Psoas muscle (tissue), 8 donors: ENCODE measurements at places on chromosomes 4 and X.

DNA sequence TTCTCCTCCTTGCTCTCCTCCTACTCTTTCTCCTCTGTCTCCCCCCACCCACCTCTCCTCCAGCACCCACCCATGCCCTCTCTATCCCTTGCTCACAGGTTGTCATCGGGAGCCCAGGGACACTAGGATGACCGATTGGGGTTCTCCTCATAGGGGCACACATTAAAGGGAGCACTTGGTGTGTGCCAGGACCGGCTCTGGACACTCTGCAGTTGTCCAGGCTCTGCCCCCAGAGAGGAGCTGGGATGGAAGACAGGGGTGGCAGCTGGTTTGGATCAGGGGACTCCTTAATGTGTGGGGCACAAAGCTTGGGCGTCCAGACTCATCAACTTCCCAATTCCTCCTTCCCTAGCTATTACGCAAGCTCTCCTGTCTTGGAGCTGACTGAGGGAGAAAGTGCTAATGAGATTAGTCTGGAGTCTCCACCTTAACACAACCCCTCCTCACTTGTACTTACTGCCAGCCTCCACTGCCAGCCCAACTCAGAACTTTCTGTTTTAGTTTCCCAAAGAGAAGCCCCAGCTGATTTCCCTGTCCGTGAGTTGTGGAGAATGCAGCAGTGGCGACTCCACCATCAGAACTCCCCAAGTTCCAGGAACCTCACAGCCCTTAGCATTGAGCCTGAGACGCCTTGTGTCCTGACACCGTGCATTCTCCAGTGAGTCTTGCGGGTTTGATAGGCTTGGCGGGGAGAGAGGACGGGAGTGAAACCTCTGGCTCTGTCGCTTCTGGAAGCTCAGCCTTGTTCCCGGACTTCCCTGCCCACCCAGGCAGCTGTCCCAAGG lies 52.2 kb downstream of the CXorf49B start:
- no peak for DNase-seq

- no peak for DNase-seq
These were observed 654.2 kb downstream of the PCDH7 start for GRCh38 chr4:31374256-31374960.

DNA sequence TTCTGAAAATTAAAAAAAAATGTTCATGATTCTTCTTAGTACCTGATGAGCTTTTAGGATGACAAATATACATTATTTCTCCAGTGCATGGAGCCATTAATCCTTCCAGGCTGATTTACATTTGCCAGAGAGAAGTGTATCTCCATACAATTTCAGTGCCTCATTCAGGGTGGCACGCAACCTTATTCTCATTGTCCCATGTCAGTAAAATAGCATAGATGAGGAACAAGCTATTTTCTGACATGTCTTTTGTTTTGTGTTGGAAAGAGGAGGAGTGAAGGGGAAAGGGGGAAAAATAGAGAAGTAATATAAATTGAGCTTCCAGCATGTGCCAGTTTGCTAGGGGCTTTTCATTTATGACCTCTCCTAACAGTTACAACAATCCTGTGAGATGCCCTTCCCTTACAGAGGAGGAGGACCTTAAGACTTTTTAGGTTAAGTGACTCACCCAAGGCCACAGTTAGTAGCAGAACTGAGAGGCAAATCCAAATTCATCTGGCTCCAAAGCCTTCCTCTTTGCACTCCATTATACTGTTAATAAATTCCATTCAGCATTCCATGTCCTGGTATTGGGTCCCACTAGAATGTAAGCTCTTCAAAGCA lies 274.8 kb upstream of the GPC4 start:
- DNase-seq: no peak

DNA sequence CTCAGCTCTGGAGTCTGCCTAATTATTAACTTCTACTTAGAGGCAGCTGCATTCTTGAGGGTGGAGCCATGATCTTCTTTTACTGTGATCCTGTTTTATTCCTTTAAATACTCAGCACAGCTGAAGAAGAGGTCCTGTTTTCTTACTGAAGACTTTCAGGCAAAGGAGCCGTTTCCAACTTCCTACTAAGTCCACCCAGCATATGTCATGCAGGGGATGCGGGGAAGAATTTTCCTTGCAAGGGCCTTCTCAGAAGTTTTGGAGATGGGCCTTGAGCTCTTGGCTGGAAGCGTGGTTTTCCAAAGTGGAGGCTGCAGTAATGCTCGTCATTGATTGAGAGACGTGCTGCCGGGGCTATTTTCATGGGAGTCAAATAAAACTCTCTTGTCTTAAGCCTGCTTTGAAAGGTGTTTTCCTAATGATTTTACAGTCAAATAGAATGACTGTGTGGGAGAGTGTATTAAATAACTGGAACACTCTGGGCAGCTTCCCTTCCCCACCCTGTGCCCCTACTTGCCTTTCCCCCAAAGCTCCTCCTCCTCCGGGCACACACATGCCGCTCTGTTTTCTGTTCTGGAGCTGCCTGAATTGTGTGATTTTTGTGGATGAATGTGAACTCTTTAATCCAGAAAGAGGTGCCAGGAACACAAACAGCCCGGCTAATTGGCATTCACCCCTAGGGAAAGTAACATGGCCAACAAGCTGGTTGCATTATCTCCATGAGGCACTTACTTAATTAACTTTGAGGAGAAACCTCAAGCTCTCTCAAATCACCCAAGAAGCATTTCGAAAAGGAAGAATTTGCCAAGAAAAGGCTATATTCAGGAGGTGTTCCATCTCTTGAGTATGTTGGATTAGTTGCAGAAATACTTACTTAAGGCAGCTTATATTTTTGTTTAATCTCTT lies 28.1 kb downstream of the FGF2 start:
- DNase-seq: no peak

GRCh38 chr4:158826057-158826456 lies 57.2 kb downstream of the FNIP2 start:
- no peak for DNase-seq
